ENCODE measurements at places on chromosomes 13 and 19. TPM values are rescaled to one million over a fixed set of nuclear protein-coding genes. Genes with fewer than 3 reads are reported as not detected.

DNA sequence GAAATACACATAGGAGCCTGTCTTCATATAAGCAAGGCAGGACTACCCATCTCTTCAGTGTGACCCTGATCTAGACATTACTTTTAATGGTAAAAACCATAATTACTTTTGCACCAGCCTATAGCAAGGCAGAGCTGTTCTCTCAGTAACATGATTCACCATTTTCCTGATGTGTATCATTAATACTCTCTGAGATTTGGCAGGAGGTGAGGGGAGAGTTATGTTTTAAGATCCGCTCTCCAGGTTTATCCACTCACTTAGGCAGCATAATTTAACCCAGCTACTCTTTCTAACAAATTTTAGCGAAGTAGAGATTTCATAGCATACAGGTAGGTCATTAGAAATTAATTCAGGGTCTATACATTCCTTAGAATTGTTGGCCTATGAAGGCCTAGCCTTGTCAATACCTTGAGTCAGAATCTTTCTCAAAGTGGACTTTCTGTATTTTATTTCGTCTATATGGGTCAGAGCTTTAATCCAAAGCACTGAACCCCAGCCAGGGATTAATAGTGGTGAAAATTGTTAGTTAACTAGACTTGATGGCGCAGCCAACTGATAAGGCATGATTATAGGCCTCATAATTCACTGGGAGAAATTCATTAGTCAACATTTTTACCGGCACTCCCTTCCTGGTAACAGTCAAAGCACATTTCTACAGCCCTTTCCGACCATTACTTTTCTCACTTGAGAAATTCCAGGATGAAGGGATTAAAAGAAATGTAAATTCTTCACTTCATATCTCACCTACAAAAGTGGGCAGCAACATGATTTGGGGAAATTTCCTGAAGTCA is 955.1 kb downstream of the DIAPH3 start:
- no peak for DNase-seq

GRCh38 chr13:44311011-44311780 is 62.4 kb upstream of the SERP2 start:
- DNase-seq = peak; percentile 57

GRCh38 chr19:18759304-18759994 is 31.7 kb downstream of the COMP start:
- DNase-seq = no peak

GRCh38 chr13:109451726-109452125 is 334.7 kb downstream of the IRS2 start:
- no peak for DNase-seq

DNA sequence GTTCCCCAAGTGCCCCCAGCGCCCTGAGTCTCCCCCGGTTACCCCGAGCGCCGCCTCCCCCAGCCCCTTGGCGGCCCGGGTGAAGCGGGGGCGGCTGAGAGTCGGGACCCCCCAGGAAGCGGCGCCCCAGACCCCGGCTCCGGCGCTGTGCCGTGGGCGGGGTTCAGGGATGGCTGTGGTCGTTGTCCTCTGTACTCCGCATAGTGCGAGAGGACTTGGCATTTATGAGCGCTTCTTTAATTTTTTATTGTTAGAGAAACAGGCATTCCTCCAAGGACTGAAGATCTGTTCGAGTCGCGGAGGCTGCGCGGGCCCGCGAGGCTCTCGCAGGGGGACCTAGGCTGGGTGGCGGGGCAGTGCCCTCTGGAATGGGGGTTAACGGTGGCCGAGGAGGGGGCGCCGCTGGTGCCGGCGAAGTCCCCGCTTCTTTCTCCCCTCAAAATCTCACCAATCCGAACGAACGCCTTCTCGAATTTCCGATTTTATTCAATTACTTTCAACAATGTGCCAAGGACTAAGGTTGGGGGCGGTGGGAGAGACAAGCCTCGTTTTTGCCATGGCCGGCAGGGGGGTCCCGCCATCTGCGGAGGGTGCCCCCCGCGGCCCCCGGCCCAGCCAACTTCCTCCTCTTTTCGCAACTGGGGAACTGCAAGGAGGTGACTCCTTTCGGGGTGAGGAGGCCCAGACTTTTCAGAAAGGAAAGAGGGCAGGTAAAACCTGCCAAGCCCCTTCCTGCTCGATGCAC is 596 bp upstream of the GJB2 start:
- DNase-seq = no peak

DNA sequence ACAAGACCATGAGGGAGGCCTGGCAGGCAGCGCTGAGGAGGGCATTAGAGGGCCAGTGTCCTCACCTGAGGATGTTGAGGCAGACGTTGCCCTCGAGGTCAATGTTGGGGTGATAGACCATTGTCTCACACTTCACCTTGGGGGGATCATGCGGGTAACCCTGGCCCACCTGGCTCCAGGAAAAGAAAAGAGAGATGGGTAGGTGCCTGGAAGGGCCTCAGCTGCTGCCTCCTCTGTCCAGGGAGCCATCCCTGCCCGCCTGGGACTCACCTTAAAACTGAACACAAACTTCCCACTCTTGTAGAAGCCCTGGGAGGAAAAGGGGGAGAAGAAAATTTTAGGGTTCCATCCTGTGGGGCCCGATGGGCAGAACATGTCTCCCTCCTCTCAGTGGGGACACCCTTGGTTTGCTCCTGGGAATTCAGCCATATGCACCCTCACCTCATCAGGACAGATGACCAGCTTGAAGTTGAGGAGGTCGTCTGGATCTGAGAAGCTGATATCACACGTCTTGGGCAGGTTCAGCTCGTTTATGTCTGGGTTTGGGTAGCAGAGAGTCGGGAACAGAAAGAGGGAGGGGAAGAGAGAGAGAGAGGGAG is 1.7 kb downstream of the UBE2M start:
- DNase-seq = no peak

TMEM145 gene
- not detected for total RNA-seq

- DNase-seq = peak; percentile 91
Measured at GRCh38 chr19:8158411-8159074, 9.2 kb upstream of the FBN3 start.

LGALS14 gene
- not detected for total RNA-seq

DNA sequence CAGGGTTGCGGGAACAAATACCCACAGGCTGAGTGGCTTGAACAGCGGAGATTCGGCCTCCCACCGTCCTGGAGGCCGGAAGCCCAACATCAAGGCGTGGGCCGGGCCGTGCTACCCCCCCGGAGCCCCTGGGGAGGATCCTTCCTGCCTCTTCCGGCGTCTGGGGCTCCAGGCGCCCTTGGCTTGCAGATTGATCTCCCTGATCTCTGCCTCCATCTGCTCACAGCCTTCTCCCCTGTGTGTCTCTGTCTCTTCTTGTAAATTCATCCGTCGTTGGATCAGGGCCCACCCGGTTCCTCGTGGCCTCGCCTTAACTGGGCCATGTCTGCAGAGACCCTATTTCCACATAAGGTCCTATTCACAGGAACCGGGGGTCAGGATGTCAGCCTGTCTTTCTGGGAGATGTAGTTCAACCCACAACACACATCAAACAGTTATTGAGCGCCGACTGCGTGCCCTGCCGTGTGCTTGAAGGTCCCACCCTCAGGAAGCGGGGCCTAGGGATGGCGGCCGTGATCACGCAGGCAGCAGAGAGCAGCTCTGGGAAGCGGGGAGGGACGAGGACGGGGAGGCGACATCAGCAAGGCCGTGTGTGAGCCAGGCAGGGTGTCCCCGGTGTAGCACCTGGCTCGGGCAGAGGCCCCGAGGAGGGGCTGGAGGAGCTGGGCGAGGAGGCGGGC is 21.3 kb downstream of the HCN2 start:
- peak; percentile 38 for DNase-seq

DNA sequence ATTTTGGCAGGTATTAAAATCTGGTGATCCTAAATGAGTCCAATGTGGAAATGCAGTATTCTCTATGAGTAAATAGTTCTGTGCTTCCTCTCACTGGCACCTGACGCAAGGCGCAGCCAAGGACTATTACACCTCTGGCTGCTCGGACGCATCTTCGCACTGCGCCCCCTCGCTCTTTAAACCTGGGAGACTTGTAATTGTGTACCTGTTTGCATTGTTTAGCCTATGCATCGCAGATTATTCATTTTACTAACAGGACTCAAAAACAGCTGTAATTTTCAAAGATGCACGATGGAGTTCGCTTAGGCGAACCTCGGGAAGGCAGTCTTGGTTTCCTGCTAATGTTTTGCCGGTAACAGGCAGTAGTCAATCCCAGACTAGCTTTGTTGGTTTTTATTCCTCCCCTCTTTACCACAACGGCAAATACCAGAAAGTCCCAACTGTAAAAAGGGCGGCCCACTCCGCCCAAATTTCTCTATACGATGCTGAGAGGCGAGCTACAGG is 113.2 kb downstream of the KCNRG start:
- DNase-seq = no peak

ZNF540 gene
- total RNA-seq = 2.6 TPM

DNA sequence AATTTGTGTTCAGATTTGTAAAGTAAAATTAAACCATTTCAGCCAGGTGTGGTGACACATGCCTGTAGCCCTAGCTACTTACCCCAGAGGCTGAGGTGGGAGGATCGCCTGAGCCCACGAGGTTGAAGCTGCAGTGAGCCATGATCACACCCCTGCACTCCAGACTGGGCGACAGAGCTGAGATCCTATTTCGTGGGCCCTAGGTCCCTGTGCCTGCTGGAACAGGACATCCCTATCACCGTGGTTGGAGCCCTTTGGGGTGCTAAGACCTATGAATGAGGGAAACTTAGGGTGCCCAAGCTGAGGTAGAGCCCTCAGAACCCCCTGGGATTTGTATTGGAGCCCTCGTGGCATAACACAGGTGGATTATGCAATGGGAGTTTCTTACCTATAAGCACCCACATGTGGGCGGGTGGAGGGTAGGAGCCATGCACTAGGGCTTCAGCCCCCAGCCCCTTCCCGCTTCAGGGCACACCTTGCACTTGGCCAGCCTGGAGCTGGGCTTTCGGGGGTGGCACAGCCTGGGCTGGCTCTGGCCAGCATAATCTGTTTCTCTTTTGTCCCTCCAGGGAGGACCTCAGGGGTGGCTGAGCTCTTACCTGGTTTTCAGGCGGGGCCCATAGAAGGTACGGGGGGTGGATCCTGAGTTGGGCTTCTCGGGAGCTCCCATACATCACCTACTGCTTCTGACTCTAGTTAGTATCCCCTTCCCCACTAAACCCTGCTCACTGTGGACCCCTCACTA is 7.2 kb upstream of the USF2 start:
- DNase-seq = no peak

DHDH gene
- not detected for total RNA-seq

ZNF256 gene
- total RNA-seq = not detected

- DNase-seq = no peak
Measured at GRCh38 chr13:36778083-36778671, 40.8 kb upstream of the RFXAP start.

DNA sequence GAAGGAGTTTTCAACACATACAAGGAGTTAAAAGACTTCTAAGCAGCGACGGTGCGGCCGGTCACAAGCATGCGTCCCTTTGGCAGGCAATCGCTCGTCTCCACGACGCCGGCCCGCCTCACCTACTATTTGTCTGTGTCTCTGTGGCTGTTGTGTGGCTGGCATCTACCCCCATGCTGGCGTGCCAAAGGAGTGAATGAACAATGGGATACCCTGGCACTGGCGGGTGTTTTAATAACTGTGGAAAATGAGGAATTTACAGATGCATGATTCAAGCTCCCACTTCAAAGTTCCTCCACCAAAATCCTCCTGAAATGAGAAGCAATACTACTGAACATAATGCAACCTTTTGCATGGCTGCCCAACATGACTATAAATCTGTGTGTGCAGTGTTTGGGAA is 176.6 kb downstream of the KLF5 start:
- DNase-seq = no peak

ZNF66 gene
- 1.6 TPM for total RNA-seq

GRCh38 chr19:17794731-17795494 is at the start of gene B3GNT3:
TSS of gene B3GNT3 (plus strand) at chr19:17795138. CDS start at chr19:17807808, 12,670 bp downstream.
- peak; percentile 95 for DNase-seq

DNA sequence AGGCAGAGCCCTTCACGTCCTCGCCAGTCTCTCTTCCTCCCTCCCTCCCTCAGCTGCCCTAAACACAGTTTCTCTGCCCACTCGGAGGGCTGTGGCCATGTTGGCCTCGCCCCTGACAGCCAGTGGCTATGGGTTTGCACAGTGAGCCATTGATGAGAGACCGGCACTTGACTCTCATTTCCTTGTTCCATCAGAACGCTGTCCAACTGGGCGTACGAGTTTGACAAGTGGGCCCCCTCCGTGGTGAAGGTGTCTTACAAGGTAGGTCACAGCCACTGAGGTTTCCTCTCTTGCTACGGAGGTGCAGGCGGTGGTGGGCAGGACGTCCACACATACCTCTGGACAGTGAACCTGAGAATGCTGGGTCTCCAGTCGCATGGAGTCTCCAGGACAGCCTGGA is 57.9 kb downstream of the SMARCA4 start:
- no peak for DNase-seq

DNA sequence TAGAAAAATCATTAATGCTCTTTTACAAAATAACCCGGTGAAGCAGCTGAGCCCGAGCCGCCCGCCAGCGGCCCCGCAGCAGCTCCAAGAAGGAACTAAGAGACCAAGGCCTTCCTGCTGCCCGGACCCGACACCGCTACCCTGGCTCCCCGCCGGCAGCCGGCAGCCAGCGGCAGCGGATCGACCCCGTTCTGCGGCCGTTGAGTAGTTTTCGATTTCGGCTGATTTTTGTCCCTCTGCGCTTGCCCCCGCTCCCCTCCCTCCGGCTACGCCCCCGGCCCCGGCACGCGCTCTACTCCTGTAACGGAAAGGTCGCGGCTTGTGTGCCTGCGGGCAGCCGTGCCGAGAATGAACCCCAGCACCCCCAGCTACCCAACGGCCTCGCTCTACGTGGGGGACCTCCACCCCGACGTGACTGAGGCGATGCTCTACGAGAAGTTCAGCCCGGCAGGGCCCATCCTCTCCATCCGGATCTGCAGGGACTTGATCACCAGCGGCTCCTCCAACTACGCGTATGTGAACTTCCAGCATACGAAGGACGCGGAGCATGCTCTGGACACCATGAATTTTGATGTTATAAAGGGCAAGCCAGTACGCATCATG is at the start of gene PABPC3:
Gene PABPC3, plus strand, starts transcription at position 286 of the 603 bp plus-strand sequence. Its CDS starts 63 bp downstream, at position 349.
- peak; percentile 35 for DNase-seq

- peak; percentile 71 for DNase-seq
Measured at GRCh38 chr19:495402-496111, 729 bp upstream of the MADCAM1 start.

GRCh38 chr19:9995084-9995483 is 15.2 kb downstream of the COL5A3 start:
- DNase-seq = no peak

DNA sequence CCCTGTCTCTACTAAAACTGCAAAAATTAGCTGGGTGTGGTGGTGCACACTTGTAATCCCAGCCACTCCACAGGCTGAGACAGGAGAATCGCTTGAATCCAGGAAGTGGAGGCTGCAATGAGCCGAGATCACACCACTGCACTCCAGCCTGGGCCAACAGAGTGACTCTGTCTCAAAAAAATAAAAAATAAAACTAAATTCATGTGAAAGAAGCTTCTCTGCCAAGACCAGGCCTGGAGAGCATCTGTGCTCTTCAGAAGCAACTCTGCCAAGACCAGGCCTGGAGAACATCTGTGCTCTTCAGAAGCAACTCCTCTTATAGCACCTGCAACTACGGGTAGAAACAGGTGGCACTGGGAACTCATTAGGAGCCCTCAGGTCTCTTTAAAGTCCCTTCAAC is 37.7 kb downstream of the CRYL1 start:
- DNase-seq = no peak

DNA sequence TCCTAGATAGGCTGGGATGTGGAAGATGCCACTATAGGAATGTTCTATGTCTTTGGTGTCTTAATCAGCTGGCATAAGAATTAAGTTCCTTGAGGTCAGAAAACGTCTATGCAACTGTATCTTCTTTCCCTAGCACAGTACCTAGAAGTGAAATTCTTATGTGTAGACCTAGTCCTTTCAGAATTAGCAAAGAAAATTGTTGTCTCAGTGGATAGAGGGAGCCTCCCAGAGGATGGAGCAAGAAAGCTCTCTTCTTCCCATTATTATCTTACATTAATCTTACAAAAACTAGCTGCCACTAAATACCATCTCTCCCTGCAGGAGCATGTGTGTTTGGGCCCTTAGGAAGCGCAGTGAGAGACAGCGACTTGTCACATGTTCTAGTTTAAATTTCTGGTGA is 11.6 kb downstream of the CLDN10 start:
- no peak for DNase-seq
